ENCODE measurements at places on chromosomes 3 and 15.

DNA sequence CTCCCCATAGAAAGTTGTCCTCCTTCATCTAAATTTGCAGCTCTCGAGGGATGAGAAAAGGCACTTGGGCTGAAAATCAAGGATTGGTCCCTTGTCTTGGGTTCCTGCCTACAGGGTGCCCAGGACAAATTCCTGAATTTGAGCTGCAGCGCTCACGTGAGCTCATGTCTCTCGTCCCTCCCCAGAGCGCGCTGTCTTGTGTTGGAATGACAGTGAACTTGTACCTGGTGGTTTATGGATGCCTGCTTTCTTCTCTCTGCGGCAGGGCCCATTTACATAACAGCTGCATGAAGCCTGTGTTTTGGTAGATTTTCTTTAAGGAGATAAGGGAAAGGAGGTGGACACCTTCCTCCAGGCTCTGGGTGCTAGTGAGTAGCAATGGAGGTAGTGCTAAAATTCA, 4.3 kb downstream of the RYR3 start:
- no peak for DNase-seq

GRCh38 chr15:89114990-89115389, 26.7 kb downstream of the ABHD2 start:
- DNase-seq, result no peak

DNA sequence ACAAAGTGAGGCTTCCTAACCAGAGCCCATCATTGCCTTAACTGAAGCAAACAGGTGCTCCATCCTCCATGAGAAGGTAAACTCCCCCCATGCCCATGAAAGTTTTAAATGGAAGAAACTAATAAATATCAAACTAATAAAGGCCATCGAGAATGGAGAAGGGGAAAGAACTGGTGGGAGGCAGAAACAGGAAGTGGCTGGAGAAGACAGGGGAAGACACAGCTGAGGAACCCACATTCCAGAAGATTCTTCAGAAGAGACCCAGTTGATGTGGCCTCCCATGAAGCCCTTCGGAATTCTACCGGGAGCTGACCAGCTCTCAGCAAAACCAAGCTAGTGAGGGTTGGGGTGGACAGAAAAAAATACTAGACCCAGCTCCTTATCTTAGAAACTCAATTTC, 41.6 kb downstream of the SH3BP5 start:
- DNase-seq, result no peak

- no peak for DNase-seq
These were observed 908.4 kb downstream of the EPHA3 start for GRCh38 chr3:90015688-90016356.

GRCh38 chr3:194326192-194326967, 24.7 kb downstream of the CPN2 start:
- no peak for DNase-seq

DNA sequence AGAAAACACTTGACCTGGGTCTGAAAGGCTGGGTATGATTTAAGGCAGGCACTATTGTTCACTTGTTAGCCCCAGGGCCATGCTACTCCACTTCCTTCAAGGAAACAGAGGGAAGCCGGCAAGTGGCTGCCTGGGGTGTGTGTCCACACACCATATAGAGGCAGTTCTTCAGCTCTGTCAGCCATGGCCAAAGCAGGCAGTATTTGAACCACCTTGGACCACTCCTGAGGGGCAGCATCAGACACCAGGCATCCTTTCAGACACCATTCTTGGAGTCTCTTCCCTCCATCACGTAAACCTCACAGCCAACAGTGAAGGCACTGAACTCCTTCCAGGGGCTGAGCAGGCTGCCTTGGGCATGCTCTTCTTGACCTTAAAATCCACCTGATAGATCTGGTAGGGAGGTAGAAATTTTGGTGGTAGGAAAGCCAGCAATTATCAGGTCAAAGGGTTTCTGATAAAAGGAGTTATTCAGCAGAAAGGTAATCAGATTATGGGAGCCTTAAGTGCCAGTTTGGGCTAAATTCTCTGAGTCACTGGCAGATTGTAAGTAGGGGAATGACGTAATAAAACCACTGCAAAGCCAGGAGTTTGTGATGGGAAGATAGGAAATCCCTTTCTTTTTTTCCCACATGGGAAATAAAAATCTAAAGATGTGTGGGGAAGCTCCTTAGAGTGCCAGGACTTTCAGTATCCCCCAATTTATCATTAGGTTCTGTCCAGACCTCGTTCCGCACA, 20.2 kb downstream of the TGFBR2 start:
- DNase-seq, result no peak

DNA sequence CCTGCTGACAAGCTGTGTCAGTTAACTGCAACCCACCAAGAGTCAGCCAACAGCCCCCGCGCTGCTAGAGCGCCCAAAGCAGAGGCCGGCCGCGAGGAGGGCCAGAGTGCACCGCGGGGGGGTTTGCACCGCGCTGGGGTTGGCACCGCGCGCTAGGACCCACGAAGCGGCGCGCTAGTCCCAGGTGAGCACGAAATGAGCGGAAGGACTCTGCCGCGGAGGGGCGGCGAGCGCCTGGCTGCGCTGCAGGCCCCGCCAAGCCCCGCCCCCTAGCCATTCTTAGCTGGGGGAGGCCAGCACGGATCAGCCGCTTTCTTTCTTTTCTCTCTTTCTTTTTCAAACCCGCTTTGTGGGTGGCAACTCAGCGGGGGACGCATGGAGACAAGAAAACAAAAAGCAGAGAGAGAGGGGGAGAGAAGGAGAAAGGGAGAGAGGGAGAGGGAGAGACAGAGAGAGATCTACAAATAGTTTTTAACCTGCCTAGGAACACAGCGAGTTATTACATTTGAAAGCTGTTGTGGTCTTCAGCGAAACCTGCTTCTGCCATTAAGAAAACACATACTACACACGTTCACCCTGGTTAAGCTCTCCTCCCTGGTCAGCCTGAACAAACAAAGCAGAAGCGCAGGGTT, 6.9 kb upstream of the FOXB1 start:
- no peak for DNase-seq

DNA sequence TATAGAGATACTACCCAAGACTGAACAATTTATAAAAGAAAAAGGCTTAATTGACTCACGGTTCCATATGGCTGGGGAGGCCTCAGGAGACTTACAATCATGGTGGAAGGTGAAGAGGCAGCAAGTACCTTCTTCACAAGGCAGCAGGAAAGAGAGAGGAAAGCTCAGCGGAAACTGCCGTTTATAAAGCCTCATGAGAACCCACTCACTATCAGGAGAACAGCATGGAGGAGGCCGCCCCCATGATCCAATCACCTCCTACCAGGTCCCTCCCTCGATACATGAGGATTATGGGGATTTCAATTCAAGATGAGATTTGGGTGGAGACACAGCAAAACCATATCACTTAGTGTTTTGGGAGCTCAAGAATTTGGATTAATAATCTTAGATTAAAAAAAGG, 240.2 kb downstream of the UACA start:
- no peak for DNase-seq

DNA sequence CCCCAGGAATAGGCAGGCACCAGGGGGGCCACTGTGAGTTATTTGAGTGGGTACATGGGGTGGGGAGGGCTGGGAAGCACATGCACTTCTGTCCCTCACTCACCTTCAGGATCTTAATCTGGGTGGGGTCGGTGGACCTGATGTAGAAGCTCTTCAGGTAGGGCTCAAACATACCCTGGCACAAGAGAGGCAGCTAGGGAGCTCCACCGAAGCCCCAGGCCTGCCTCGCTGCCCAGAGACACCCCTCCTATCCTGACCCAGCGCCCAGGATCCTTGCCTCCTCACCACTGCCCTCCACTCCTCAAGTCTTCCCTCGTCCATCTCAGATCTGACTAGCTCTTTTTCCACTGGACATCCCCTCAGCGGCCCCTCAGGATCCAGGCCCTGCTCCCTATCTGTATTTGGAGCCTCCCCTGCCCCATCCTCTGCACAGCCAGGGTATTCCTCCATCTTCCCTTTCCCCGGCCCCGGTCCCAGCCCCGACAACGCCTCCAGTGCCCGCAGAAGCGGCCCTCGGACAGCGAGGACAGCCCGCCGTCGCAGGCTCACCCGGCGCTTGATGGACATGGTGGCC, 30.0 kb downstream of the AP3B2 start:
- DNase-seq, result no peak

GRCh38 chr3:52403271-52403841, 41.5 kb downstream of the SEMA3G start:
- DNase-seq, result no peak

DNA sequence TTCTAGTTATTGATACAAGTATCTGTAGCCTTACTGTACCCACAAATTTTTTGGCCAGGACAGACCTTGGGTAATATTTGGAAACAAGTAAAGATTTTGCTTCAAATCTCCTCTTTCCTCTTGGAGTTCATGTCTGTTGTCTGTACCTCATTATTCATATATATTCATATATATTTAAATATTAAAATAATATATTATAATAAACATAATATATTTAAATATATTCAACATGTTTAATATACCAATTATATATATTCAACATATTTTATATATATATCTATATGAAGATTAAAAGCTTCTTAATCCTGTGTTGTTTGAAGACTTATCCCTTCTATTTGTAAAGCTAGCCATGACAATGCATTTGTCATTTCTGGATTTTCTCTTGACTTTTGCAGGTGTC, 38.1 kb downstream of the ZIC1 start:
- no peak for DNase-seq

DNA sequence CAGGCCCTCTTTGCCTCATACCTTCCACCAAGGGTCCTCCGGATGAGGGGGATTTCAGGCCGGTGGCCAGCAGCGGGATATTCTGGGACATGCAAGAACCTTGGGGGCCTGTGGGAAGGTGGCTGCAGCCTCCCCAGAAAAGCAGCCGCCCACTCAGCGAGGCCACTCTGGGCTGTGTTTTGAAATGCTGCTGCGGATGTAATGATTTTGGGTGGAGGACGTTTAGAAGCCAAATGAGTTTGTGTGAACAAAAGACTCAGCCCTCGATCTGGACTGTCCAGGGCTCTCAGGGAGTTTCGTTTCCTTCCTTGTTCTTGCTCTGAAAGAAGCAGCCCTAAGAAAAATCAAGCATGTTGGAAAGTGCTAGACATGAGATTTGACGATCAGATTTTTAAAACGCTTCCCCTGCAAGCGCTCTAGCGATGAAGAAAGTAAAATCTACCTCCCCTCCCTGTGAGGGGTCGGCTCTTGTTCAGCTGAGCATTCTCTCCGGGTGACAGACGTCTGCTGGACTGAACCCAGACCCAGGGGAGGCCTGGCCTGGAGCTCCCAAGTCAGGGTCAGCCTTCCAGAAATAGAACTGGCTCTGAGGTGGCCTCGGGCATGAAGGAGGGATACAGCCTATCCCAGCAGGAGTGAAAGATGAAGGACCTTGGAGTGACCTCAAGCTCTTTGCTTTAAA, 12.9 kb downstream of the HEG1 start:
- no peak for DNase-seq

- DNase-seq, result no peak
These were observed 160.2 kb downstream of the SERPINI1 start for GRCh38 chr3:167895684-167896083.

DNA sequence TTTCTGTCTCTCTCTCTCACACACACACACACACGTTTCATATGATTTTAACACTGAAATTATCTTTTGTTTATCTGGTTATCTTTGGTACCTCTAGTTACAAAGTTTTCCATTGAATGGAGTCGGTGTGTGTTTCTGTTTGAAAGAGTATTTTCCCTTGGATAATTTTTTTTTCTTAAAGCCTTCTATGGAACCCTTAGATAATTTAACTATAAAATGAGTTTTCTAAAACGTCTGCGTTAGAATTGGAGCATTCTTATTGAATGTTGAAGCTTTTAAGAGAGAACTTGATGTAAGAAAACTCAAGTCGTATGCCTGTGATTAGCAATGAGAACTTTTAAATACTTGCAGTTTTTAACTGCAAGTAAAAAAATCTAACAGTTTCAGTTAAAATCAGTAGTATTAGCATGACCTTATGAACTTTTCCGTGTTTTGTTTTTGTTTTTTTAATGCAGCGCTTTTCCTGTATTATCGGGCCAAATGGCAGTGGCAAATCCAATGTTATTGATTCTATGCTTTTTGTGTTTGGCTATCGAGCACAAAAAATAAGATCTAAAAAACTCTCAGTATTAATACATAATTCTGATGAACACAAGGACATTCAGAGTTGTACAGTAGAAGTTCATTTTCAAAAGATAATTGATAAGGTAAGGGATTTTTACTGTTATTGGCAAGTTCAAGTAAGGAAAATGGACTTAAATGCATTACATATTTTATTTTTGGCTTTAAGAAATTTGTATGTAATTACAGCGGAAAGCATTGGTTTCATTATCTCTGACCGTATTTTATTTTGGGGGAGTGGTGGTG, 3.0 kb downstream of the SMC4 start:
- no peak for DNase-seq

DNA sequence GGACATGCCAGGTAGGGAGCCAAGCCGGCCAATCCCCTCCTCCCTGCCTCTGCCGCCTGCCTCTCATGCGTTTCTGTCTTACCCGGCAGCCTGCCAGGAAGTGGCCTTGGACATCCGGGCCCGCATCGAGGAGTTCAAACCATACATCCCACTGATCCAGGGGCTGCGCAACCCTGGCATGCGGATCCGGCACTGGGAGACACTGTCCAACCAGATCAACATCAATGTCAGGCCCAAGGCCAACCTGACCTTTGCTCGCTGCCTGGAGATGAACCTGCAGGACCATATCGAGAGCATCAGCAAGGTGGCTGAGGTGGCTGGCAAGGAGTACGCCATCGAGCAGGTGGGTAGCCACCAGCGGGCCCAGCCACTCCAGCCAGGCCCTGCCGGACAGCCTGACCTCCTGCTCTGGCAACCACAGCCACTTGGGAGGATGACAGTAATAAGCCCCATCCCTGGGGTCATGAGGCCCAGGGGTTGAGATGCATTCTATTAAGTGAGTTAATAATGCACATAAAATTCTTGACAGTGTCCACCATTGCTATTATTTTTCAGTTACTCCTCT, 37.3 kb downstream of the DNAH1 start:
- no peak for DNase-seq

GRCh38 chr15:45603881-45604280, 16.7 kb downstream of the BLOC1S6 start:
- DNase-seq, result no peak

- no peak for DNase-seq
These were observed 18.1 kb downstream of the FAM81A start for GRCh38 chr15:59456114-59456513.

- DNase-seq, result no peak
These were observed 25.0 kb downstream of the IRAK2 start for GRCh38 chr3:10189557-10190354.

DNA sequence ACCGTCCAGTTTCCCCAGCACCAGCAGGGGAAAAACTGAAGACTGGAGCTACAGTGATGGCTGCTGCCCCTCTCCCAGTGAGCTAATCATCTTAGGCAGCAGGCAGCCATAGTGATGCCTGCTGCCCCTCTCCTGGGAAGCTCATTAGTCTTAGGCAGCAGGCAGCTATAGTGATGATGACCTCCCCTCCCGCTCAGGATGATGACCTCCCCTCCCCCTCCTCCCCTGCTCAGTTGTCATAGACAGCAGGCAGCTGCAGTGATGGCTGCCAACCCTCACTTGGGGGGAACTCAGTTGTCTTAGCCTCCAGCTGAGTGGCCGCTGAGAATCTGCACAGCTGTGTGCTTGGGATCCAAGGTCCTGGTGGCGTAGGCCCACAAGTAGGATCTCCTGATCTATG, 80.9 kb upstream of the MANF start:
- no peak for DNase-seq

DNA sequence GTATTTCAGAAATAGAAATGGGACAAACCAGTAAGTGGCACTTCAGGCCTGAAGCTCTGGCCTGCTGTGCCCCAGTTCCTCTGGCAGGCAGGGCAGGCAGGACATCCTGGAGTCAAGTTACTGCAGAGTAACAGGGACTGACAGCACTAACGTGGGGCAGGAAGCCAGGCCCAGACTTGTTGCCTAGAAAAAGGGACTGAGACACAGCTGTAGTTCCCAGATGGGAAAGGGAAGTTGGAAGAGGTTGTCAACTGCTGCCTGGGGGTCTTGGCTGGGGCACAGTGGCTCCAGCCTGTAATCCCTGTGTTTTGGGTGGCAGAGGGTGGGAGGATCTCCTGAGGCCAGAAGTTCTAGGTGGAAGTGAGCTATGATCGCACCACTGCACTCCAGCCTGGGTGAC, 171.9 kb downstream of the FMN1 start:
- no peak for DNase-seq

Measured in NCI-H1930 (cell line).